ENCODE measurements at places on chromosomes 11 and 22. TPM values are rescaled to one million over a fixed set of nuclear protein-coding genes. Genes with fewer than 3 reads are reported as not detected.

Gene NXPE1
- not detected for total RNA-seq

Gene GLYATL1
- total RNA-seq = not detected

Gene FKBP2
- 49.2 TPM for total RNA-seq

Gene FAM227A
- total RNA-seq = 0.97 TPM

Gene CADM1
- 43.1 TPM for total RNA-seq

Gene ARHGAP8
- 0.53 TPM for total RNA-seq

DNA sequence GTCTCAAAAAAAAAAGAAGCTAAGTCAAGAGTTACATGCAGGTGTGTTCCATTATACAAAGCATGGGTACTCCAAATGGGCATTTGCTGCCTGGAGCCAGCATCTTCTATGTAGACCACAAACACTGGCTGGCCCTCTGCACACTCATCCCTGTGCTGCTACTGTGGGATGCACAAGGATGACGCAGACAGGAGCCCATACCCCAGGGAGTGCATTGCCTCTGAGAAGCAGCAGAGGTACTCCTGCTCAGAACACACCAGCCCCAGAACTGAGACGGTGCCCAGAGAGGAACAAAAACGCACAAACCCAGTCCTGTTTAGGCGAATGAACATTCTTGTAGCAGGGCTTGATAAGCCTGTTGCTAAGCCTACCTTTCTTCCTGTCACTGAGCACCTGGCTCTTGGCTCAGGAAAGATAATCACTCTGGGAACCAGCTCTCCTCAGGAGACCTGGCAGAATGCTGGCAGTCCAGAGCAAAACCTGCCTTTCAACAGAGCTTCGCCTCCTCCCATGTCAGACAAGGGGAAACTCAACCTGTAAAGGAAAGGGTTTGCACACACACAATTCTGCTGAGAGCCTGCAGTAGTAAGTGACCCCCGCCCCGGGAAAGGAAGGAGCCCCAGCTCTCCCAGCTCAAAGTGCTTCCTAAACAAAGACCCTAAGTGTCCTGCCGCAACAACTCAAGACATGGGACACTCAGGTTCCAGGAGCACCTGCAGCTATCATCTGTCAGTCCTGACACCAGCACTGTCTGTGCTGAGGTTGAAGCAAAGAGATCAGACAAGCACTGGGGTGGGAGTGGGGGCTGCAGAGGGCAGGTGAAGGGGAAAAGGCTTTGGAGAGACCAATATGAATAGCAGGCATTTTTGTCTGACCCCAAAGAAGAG lies 145.7 kb downstream of the TENM4 start:
- no peak overlapping the region for H3K4me3 ChIP-seq
- DNase-seq = no peak
- no peaks in the 10 kb centered on the region for H3K4me1 ChIP-seq

DNA sequence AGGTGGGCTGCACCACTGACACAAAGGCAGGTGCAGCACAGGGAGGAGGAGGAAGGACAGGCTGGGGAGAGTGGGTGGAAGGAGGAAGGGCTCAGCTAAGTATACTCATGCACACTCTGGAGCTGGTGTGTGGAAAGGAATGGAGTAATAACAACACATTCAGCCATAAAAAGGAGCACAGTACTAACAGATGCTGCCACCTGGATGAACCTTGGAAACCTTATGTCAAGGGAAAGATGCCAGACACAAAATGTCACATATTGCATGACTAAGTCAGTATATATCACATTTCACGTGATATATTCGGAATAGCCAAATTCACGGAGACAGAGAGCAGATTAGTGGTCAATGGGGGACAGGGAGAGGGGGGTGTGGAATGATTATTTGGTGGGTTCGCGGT lies 389.6 kb upstream of the SYN3 start:
- H3K36me3 ChIP-seq = no peaks in the 10 kb centered on the region
- DNase-seq = no peak
- no peaks in the 10 kb centered on the region for H3K27me3 ChIP-seq
- no peak overlapping the region for H3K27ac ChIP-seq
- no peak overlapping the region for H3K4me3 ChIP-seq
- H3K4me1 ChIP-seq = peaks cover 4% of the 10 kb centered on the region

GRCh38 chr11:102476069-102476468 lies 23.5 kb upstream of the TMEM123 start:
- H3K4me1 ChIP-seq = peaks cover 3% of the 10 kb centered on the region
- H3K4me3 ChIP-seq = no peak overlapping the region
- no peak overlapping the region for H3K27ac ChIP-seq
- no peak for DNase-seq
- H3K27me3 ChIP-seq = no peaks in the 10 kb centered on the region

GRCh38 chr11:44207292-44207691 lies 102.6 kb downstream of the ALX4 start:
- H3K27ac ChIP-seq = no peak overlapping the region
- no peaks in the 10 kb centered on the region for H3K27me3 ChIP-seq
- peaks cover 10% of the 10 kb centered on the region for H3K4me1 ChIP-seq
- DNase-seq = no peak
- peaks cover 50% of the 10 kb centered on the region for H3K36me3 ChIP-seq
- no peak overlapping the region for H3K4me3 ChIP-seq

GRCh38 chr11:937841-938261 lies 12.2 kb downstream of the AP2A2 start:
- peaks cover 43% of the 10 kb centered on the region for H3K4me1 ChIP-seq
- DNase-seq = no peak
- H3K27ac ChIP-seq = peak overlapping the region; percentile 36
- no peaks in the 10 kb centered on the region for H3K27me3 ChIP-seq

DNA sequence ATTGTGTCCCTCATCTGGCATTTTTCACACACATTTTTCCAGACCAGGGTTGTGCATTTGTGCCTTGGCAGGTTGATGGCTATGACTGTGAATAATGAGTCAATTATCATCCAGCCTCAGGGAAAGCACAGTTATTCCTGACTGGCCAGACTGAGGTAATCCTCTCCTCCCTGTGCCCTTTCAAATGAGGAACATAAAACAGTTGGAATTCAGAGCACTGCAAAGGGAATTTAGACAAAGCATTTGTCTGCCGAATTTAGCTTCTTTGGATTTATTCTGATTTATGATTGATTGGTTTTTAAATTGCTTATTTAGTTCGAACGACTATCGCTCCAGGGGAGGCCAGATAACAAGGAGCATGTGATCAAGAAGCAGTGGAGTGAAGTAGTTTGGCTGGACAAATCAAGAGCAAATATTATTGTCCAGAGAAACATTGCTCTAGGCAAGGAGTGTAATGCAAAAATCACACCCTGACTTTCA lies 30.8 kb upstream of the RAG2 start:
- no peaks in the 10 kb centered on the region for H3K27me3 ChIP-seq
- H3K4me3 ChIP-seq = no peak overlapping the region
- no peak overlapping the region for H3K27ac ChIP-seq
- H3K4me1 ChIP-seq = no peaks in the 10 kb centered on the region

DNA sequence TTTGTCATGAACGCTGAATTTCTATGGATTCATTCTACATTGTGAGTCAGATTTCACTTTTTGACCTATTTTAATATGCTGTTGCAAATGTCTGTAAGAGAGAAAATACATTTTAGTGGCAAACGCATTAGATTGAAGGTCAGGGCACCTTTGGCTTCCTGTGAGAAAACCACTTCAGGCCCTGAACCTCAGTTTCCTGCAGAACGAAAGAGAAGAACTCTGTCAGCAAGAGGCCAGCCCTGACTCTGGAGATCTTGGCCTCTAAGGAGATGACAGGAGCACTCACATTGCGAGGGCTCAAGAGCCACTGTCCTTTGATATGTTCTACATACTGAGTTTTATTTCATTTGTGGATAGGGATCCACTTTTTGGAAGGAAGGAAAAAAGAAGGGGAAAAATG lies 83.6 kb downstream of the KCNJ1 start:
- H3K27ac ChIP-seq = no peak overlapping the region
- no peak overlapping the region for H3K4me3 ChIP-seq
- H3K4me1 ChIP-seq = no peaks in the 10 kb centered on the region
- H3K36me3 ChIP-seq = peaks cover 92% of the 10 kb centered on the region
- H3K27me3 ChIP-seq = no peaks in the 10 kb centered on the region

DNA sequence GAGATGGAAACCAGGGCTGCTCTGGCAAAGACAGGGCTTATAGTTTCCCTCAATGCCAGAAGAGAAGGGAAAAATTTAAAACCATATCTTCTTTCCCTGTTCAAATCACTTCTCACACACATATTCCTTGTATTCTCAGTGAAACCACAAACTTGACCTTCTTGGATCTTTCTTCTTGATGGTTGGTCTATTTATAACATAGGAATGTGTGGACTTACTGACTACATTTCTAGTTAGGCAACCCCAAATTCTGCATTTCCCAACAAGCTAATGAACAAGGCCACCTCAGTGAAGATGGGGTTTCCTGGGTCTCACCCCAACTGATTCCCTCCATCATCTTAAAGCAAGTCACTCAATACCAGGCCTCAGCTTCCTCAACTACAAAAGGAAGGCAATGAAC lies 3.8 kb upstream of the QSER1 start:
- H3K4me1 ChIP-seq = peaks cover under 1% of the 10 kb centered on the region
- no peak for DNase-seq
- no peaks in the 10 kb centered on the region for H3K36me3 ChIP-seq
- no peaks in the 10 kb centered on the region for H3K27me3 ChIP-seq

DNA sequence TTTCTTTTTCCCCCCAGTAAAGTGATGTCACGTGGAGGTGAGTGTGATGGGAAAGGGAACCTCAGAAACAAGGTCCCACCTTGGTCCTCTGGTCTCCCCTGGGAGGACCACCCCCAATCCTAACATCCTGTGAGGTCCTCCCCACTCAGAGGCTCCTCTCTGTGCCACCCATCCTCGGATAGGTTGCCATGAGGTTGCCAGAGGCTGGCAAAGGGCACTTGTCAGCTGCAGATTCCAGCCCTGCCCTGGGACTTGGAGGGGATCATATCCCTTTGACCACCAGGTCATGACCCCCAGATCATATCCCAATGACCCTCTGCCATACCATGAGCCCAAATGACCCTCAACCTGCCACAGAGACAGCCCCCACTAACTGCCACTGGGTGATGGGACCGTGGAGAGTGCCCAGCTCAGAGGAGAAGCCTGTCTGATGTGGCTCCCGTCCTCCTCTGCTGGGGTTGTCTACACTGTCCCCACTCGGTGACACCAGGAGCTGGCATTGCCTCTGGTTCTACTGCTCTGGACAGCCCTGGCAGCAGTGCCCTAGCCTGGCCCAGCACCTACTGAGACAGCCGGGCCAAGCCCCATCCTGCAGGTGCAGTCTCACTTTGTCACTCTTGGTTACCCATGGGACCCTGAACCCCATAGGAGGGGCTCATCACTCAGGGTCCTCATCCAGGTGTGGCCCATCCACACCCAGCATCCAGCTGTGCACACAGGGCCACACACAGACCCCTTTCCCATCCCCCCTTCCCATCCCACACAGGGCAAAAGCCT lies 90.2 kb upstream of the KCNQ1OT1 start:
- no peak for DNase-seq
- H3K4me3 ChIP-seq = no peak overlapping the region
- H3K27ac ChIP-seq = no peak overlapping the region
- H3K36me3 ChIP-seq = no peaks in the 10 kb centered on the region

DNA sequence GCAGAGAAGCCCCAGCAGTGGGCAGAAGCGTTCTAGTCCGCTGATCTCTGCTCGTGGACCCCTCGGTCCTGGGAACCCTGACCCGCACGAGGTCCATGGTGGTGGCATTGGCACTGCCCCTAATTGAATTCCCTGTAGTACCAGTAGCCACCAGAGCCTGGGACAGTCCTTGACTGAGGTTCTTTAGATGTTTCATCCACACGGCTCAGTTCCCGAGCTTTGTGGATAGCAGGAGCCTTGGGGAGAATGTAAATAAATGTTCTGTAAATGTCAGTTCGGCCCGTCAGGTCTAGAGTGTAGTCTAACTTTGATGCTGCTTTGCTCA lies 39.4 kb upstream of the SEPTIN5 start:
- no peaks in the 10 kb centered on the region for H3K4me1 ChIP-seq
- DNase-seq = no peak
- no peak overlapping the region for H3K27ac ChIP-seq
- no peak overlapping the region for H3K4me3 ChIP-seq
- H3K36me3 ChIP-seq = no peaks in the 10 kb centered on the region
- no peaks in the 10 kb centered on the region for H3K27me3 ChIP-seq

All from heart right ventricle (tissue), 16 donors.